ENCODE measurements at places on chromosomes 4 and X.

DNA sequence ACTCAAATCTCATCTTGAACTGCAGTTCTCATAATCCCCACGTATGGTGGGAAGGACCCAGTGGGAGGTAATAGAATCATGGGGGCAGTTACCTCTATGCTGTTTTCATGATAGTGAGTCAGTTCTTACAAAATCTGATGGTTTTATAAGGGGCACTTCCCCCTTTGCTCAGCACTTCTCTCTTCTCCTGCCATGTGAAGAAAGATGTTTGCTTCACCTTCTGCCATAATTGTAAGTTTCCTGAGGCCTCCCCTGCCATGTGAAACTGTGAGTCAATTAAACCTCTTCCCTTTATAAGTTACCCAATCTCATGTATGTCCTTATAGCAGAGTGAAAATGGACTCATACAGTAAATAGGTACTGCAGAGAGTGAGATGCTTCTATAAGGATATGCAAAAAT, 1050.6 kb upstream of the GRIA3 start:
- DNase-seq, result no peak

DNA sequence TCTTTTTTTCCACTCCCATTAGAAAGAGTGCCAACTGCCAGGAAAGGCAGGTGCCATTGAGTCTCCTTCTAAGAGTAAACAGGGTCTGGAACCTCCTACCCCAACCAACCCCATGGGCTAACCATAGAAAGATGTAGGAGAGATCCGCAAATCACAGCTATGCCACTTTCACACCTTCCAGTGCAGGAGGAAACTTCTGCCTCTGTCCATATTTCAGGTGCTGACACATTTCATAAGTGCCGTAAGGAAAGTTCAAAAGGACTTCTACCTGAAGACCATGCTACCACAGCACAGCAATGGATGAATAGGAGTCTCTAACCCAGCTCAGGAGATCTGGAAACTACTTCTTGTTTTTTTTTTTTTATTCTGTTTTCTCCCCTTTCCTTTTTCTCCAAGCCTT, 145.8 kb downstream of the FBXO8 start:
- no peak for DNase-seq

DNA sequence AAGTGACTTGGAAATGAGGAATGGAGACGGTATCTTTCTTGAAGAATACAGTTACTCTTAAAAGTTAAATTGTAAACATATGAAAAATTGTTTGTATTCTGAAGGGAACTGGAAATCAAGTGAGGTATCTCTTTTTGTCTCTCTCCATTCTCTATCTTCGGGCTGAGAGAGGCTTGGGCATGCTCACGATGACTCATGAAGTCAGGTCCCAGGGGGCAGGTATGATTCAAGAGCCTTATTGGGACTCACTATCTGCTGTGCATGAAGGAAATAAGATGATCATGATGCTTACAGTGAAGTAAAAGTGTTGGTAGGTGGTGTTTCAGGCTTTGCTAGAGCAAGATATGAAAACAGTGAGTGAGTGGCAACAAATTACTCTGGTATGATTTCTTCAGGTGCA, 200.4 kb upstream of the PITX2 start:
- DNase-seq, result no peak

DNA sequence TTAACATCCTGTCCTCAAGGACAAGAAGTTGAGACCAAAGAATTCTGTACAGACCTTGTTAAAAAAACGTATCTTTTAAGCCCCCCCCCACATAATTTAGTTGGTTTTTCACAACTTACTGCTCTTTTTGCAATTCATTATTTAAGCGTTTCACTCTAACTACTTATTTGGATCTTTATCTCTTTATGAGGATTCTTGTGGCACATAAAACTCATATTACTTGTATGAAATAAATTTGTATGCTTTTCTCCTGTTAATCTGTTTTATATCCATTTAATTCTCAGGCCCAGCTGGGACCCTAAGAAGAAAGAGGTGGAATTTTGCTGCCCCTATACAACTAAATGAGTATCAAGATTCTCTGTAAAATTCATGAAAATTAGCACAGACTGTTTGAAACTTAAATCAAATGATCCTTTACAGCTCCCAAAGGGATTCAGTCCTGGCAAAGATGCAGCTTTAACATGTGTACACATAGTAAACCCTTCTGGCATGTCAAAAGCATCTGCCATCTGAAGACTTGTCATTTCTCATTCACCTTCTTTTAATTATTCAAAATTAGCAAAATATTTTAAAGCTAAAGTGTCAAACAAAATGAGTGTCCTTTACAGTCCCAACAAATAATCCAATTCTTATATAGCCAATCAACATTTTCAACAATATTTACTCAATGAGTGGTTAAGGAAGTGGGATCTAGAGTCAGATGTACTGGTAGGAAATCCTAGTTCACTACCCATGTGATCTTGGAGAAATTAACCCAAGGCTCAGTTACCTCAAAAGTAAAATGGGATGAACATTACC, 17.7 kb downstream of the ARAP2 start:
- DNase-seq, result no peak

DNA sequence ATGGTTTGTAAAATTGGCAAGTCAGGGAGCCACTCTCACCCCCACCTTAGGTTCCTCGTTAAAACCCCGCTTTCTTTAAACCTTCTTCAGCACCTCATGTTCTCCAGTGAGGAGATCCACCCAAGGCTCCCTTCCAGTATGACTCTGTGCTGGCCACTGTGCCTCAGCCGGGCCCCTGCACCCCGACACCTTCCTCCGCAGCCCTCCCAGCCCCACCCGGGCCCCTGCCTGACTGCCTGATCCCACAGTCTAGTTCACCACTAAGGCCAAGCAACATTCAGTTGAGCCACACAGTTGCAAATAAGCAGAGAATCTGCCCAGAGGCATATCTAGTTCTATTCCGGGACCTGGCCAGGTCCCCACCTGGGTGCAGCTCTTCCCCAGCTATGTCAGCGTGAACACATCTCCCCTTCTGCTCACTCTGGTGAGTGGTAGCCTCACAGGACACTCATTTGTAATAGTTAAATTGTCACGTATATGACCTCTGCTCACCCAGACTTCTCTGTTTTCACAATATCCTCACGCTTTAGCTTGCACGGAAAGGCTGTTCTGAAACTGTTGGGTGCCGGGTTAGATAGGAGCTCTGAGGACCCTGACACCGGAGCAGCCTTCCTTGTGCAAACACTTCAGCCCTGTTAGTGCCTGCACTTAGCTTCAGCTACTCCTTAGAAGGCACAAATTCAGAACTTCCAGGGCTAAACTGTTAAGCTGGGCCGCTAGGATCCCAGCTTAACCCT, 146.8 kb downstream of the DCTD start:
- no peak for DNase-seq

- DNase-seq, result no peak
These were observed 60.6 kb downstream of the F8 start for GRCh38 chrX:154961947-154962346.

- DNase-seq, result peak; percentile 61
These were observed 3.4 kb downstream of the RHOH start for GRCh38 chr4:40199999-40200874.

- DNase-seq, result no peak
These were observed 12.7 kb upstream of the GTPBP6 start for GRCh38 chrX:331151-331824.

DNA sequence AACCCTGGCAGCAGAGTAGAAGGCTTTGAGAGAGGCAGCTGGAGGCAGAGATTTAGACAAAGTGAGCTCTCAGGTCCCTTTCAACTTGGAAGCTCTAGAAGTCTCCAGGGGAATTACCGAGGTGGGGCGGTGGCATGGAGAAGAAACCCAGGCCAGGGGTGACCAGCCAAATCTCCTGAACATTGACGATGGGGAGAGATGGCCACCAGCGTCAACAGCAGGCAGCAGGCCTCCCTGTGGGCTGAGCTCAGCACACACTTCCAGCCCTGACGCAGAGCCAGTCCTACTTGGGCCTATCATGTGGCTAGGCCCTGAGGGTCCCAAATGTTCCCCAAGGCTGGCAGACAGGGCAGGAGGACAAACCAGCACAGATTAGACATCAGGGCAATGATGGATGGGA, 187.8 kb downstream of the BCOR start:
- DNase-seq, result no peak

- DNase-seq, result no peak
These were observed 383.6 kb downstream of the ADGRL3 start for GRCh38 chr4:61583696-61584095.

DNA sequence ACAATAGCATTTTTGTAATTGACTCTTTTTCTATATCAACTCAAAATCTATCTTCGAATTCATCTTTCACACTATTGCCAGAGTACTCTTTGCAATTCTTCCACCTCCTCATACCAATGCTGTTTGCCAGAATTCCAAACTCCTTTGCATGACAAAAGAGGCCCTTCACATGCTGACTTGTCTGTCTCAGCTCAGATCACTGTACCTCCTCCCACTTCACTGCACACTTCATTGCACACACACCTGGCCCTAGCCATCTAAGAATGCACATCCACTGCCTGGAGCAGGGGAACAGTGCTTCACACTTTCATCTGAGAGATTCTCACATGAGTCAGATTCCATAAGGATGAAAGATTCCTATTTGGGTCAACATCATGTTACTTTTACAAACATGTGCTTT, 56.5 kb downstream of the PRDM5 start:
- DNase-seq, result no peak

- DNase-seq, result no peak
These were observed 2.4 kb downstream of the MAGEA12 start for GRCh38 chrX:152735860-152736511.

GRCh38 chr4:146165840-146166239, 9.7 kb upstream of the LSM6 start:
- no peak for DNase-seq

- no peak for DNase-seq
These were observed 170.8 kb downstream of the ZNF674 start for GRCh38 chrX:46374371-46374770.

GRCh38 chr4:8911316-8912088, 39.9 kb upstream of the HMX1 start:
- no peak for DNase-seq

GRCh38 chr4:39353478-39354253, 12.5 kb downstream of the RFC1 start:
- DNase-seq, result no peak

- DNase-seq, result no peak
These were observed 1.1 kb downstream of the PHOX2B start for GRCh38 chr4:41747230-41748055.

GRCh38 chrX:154011376-154012335, 8.0 kb downstream of the IRAK1 start:
- no peak for DNase-seq

GRCh38 chrX:86047174-86047935, at the start of gene CHM:
Gene CHM, minus strand, starts transcription at chrX:86047558. Its CDS starts 26 bp downstream, at chrX:86047532.
- peak; percentile 23 for DNase-seq

DNA sequence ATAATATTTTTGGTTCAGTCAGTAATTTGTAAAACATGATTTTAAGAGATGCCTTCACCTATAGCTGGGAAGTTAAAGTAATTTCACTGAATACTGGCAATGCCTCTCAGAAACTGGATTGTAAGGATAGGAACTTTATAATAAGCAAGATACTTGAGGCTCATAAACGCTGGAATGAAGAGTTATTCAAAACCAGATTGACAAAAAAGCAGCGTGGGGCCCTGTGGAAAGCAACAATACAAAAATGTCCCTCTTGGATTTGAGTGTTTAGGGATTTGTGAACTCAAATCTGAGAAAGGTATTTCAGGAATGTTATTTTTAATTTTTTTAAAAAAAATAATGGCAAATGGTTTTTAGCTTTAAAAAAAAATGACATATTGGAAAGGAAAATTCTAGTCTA, 94.6 kb downstream of the ANK2 start:
- no peak for DNase-seq

DNA sequence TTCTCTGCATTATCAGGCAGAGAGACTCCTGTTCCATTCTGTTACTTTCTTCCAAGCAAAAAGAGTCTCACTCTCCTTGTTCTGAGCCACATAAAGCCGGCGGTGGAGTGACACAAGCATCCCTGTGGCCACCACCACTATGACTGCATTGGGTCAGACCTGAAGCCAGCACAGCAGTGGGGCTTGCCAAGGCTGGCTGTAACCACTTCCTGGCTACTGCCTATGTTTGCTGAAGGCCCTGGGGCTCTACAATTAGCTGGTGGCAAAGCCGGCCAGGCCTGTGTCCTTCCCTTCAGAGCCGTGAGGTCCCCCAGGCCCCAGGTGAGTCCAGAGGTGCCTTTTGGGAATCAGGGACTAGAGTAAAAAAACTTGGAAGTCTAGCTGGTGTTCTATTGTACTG, 31.8 kb downstream of the PLAC8 start:
- no peak for DNase-seq

GRCh38 chr4:137664416-137664815, 132.1 kb upstream of the PCDH18 start:
- no peak for DNase-seq

DNA sequence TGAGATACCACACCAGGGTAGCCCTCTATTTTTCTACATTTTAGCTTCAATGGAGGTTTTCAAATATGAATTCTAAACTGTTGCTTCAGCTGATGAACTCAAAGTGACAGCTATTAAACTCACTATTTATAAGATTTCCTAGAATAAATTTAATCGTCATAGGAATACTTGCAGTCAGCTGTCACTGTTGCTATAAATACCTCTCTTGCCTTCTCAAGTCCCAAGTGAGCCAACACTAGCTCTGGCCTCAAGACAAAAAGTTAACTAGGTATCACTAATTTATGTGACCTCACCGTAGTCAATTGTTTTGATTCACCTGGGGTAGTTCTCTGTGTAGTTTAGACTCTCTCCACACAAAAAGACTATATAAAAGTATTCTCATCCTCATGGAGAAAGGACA, 34.3 kb upstream of the PROM1 start:
- DNase-seq, result no peak

- DNase-seq, result no peak
These were observed 172.2 kb downstream of the PPARGC1A start for GRCh38 chr4:23717528-23718248.

- no peak for DNase-seq
These were observed 6.4 kb downstream of the RBM3 start for GRCh38 chrX:48580662-48581061.

DNA sequence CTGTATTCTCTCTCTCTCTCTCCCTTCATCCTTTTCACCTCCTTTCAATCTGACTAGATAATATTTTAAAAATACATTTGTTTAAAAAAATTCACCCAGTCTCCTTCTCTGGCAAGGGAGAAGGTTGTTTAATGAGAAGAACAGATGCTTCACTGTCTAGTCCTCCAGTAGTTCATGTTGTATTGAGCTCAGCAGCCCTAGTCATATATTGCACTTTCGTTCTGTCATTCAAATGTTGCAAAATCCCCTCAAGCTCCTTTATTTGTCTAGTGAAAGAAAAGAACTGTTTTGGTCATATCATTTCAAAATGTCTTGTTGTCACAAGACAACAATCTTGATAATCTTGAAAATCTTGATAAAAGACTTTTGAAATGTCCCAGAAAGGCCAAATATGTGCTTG, 248.0 kb downstream of the GALNTL6 start:
- DNase-seq, result no peak

GRCh38 chr4:101421386-101421785, 74.1 kb upstream of the PPP3CA start:
- DNase-seq, result no peak

- no peak for DNase-seq
These were observed 262.9 kb downstream of the ARHGAP10 start for GRCh38 chr4:147994491-147995385.

DNA sequence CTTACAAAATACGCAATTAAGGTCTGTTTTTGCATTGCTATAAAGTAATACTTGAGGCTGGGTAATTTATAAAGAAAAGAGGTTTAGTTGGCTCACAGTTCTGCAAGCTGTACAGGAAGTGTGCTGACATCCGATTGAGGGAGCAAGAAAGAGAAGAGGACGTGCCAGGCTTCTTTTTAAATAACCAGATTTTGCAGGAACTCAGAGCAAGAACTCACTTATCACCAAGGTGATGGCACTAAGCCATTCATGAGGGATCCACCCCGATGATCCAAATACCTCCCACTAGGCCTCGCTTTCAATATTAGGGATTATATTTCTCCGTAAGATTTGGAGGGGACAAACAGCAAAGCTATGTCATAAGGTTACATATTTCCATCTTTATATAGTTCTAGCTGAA, 456.7 kb downstream of the GLUD2 start:
- DNase-seq, result no peak
